ACHN (cell line): ENCODE measurements at places on chromosomes 11 and 22.

GRCh38 chr11:11973361-11973800, 35.0 kb downstream of the DKK3 start:
- no peak for DNase-seq

- no peak for DNase-seq
Observed at GRCh38 chr11:62928011-62928410, 6.8 kb upstream of the CHRM1 start.

DNA sequence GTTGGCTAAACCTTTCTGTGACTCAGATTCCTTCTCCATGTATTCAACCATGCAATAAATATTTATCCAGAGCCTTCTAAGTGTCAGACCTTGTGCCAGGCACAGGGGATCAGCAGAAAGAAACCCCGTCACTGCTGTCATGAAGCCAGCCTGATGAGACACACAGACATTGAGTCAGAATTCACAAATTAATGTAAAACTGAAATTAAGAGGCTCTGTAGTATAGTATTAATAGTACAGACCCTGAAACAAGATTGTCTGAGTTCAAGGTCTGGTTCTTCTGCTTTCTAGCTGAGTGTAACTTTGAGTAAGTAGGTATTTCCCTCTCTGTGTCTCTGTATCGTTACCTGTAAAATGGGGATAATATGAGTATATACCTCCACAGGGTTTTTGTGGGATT, 46.9 kb downstream of the ME3 start:
- DNase-seq = no peak

GRCh38 chr11:105183987-105184386, 44.4 kb upstream of the CARD18 start:
- no peak for DNase-seq

DNA sequence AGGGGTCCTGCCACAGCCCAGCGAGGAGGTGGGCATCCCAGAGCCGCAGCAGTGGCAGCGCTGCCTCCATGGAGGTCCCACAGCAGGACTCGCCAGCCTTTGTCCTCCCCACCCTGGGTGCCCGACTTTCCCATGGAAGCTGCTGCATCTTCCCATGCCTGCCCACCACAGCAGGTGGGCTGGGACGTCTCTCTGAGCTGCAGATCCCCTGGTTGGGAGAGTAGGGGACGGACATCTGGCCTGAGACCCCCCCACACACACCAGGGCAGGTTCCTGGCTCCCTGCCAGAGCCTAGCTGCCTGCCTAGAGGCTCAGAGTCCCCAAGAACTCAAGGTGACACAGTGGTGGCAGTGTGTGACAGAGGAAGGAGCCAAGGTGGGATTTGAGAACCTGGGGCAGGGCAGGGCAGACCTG, 21.5 kb upstream of the PRR5 start:
- no peak for DNase-seq

GRCh38 chr22:22075382-22076163, 93.0 kb upstream of the TOP3B start:
- no peak for DNase-seq

GRCh38 chr11:48093795-48094642, 113.7 kb downstream of the PTPRJ start:
- no peak for DNase-seq

- no peak for DNase-seq
Observed at GRCh38 chr11:78080818-78081495, 1.3 kb upstream of the NDUFC2 start.

DNA sequence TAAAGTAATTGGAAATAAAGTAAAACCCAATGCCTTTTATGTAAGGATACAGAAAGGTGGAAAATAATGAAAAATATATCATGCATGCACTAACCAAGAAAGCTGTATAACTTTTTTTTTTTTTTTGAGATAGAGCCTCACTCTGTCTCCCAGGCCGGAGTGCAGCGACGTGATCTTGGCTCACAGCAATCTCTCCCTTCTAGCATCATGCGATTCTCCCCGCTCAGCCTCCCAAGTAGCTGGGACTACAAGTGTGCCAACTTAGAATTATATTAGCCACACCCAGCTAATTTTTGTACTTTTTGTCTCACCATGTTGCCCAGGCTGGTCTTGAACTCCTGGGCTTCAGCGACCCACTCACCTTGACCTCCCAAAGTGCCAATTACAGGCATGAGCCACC, 4.5 kb downstream of the GGT5 start:
- no peak for DNase-seq

GRCh38 chr11:65188486-65188885, 6.8 kb downstream of the CAPN1 start:
- DNase-seq = no peak

DNA sequence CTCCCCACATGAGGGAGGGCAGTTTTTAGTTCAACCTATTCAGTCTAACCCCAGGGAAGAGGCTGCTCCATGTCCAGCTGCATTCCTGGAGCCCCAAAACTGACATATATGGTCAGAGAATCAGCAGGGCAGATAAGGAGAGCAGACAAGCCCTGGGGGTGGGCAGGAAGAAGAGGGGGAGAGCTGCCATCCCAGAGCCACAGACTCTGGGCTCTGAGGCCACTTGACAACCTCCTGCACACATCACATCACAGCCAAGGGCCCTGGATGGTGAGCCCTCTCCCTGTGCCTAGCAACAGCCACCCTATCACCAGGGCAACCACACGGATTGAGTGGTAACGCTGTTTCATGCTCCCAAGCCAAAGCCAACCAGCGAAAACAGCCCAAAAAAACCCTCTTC, 3.1 kb downstream of the ARHGAP1 start:
- no peak for DNase-seq

DNA sequence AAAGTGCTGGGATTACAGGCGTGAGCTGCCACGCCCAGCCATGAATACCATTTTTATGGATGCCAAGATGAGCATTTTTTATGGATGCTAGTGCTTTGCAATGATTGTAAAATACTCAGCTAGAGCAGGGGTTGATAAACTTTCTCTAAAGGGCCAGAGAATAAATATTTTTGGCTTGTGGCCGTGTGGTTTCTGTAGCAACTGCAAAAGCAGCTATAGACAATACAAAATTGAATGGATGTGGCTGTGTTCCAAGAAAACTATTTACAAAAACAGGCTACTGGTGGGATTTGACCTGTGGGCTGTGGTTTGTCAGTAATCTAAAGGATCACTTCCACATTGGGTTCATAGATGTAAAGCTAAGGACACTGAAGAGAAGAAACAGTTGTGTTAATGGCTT, 56.0 kb downstream of the COMMD9 start:
- DNase-seq = no peak

DNA sequence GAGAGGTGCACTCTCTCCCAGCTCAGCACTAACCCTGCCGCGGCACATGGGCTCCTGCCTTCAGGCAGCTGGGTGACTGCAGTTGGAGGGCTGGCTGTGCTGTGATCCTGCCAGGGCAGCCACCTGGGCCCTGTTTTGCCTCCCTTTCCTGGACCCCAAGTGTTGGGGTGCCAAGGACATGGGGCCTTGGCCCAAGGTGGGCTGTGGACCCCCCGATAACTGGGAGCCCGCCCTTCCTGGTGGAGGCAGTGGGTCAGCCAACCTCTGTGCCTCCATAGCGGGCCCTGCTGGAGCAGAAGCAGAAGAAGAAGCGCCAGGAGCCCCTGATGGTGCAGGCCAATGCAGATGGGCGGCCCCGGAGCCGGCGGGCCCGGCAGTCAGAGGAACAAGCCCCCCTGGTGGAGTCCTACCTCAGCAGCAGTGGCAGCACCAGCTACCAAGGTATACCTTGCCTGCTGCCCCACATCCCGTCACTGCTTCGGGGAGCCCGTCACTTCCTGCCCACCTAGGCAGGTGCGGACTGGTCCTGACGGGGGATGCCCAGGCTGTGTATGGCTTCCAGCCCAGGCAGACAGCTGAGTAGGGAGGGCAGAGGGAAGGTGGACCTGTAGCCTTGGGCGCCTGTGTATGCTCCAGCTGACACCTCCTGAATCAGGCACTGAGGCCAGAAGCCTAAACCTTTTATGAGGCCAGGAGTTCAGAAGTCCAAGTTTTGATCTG, 8.9 kb downstream of the TUB start:
- no peak for DNase-seq

GRCh38 chr11:115290893-115291292, 213.3 kb downstream of the CADM1 start:
- DNase-seq = no peak

- DNase-seq = no peak
Observed at GRCh38 chr11:36345084-36345511, 49.0 kb downstream of the PRR5L start.

DNA sequence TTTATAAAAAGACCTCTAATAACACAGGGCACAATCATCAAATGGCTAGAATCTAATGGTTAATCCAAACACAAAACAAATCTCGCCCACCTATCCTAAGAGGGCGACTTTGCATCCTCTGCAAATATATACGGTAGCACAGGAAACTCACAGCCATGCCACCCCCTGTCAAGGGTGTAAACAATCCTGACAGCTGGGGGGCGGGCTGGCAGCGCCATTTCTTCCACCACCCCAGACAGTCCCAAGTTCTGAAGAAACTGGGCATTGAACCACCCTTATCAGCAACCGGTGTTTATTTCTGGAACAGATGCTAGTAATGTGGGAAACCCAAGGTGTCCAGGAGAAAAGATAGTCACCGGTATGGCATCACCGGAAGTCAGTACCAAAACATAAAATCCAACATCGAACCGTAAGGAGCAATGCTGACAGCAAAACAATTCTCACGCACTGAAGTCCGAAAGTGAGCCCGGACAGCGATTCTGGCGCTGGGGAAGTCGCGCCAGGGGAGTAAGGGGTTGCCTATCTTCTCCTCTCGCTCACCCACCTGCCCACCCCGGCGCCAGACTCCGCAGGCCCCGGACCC, 825 bp downstream of the FBXO3 start:
- peak; percentile 1 for DNase-seq

DNA sequence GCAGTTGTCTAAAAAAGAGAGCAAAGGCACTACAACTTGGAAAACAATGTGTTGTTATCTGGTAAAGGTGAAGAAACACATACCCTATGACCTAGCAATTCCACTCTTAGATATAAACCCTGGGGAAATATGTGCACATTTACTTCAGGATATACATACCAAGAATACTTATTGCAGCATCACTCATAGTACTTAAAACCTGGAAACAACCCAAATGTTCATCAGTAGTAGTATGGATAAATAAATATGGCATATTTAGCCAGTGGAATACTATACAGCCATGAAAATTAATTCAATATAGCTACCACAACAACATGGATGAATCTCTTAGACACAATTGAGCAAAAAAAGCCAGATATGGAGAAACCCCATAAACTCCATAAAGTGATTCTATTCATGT, 26.1 kb upstream of the MICAL2 start:
- DNase-seq = no peak

DNA sequence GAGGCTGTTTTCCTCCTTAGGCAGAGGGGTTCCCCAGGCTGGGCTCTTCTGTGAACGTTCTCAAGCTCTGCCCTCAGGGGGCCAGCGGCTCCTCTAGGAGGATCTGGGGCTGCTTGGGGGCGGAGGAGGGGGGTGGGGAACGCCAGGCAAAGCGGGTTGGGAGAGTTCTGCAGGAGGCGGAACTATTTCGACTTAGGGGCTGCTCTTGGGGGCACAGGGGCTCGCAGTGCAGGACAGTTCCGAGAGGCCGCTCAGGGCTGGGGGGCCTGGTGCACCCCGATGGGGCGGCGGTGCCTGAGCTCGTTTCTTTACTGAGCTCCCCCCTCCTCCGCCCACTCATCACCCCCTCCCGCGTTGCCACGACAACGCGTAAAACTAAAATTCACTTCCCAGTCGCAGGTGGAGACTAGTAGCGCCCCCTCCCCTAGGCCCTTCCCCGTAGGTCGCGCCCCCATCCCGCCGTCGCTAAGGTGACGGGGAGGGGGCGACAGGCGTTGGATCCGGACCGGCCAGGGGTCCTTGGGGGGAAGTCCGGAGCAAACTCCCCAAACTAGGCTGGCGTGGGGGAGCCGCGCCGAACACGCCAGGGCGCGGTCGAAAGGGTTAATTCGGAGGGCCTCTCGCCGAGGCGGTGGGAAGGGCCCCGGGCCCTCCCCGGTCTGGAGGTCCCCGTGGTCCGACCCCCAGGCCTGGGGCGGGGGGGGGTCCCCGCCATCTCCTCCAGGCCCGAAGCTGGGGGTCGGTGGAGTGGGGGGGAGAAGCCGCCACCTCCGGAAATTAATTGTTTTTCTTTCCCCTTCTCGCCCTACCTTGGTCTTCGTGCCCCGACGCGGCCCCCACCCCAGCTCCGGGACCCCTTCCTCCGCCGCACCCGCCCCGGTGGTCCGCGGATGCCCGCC, 857 bp downstream of the SHANK3 start:
- DNase-seq = no peak

DNA sequence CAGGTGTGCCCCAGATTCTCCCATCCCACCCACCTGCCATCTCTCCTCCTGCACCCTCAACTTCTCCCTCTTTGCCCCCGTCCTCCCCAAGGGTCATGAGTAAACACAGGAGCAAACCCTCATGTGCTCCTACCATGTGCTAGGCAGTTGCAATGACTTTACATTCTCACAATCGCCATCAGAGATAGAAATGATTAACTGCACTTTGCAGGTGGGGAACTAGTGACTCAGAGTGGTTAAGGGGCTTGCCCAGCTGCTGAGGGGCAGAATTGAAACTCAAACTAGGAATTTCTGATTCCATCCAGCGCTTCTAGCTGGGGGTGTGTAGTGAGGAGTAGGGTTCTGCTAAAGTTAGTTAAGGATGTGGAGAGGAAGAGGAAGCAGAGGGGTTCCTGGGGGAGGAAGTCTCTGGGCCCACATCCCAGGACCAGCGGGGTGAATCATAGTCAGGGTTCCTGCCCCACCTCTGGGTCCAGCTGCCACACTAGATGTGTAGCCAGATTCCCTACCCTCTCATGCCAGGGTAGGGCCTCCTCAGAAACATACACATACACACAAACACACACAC, 16.0 kb upstream of the PRG2 start:
- peak; percentile 50 for DNase-seq

GRCh38 chr22:23270212-23270733, 90.0 kb downstream of the BCR start:
- DNase-seq = no peak

- no peak for DNase-seq
Observed at GRCh38 chr11:131808470-131808869, 438.1 kb downstream of the NTM start.

DNA sequence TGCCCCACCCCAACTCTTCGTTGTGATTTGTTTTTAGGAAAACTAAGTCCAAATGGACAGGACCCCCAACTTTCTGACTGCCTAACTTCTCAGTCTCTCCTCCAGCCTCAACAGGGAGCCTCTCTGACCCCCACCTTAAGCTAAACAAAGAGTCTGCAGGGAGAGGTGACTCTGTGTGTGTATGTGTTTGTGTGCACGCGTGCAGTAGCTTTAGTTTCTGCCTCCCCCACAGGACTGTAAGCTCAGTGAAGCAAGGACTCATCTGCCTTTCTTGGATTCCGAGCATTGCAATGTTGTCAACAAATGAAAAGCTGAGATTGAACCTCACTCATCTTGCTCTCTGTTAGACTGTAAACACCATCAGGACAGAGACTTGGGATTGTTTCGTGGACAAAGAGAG, 7.9 kb downstream of the SNAP29 start:
- no peak for DNase-seq

GRCh38 chr11:78403781-78404180, 13.8 kb downstream of the GAB2 start:
- no peak for DNase-seq

DNA sequence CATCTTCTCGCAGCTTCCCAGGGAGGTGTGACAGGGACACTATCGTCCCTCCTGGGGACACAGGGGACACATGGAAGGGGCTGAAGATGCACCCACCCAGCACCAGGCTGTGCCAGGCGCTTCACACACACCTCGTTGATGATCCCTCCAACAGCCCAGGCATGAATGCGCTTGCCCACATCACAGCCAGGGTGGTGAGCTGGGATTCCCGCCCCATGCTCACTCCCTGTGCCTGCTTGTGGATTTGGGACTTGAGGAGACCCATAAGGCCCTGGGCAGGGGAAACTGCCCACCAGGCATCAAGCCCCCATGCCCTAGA, 57.8 kb downstream of the OTOG start:
- DNase-seq = no peak
